Epithelial cell of esophagus (primary cell): ENCODE measurements at places on chromosomes 11 and 22.

- peak; percentile 73 for DNase-seq
Observed at GRCh38 chr22:38305471-38306448, 11.5 kb downstream of the CSNK1E start.

- peak; percentile 72 for DNase-seq
Observed at GRCh38 chr22:23128269-23129108, 13.3 kb downstream of the RSPH14 start.

DNA sequence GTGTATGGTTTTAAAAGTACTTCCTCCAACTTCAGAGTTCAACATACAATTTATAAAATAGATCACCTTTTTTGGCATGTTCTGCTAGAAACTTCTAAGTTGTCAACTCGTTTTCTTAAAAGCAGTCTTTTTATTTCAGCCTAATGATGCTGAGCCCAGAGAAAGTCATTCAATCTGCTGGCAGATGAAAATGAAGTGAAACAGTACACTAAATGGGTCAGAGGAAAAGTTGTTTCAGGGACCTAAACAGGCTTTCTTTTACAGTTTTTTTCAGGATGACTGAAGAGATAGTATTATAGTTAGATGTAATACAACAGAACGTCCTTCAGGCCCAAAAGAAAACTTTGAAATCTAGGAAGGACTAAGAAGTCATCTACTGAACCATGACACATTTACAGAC is 842.7 kb upstream of the CCDC90B start:
- DNase-seq, result no peak

DNA sequence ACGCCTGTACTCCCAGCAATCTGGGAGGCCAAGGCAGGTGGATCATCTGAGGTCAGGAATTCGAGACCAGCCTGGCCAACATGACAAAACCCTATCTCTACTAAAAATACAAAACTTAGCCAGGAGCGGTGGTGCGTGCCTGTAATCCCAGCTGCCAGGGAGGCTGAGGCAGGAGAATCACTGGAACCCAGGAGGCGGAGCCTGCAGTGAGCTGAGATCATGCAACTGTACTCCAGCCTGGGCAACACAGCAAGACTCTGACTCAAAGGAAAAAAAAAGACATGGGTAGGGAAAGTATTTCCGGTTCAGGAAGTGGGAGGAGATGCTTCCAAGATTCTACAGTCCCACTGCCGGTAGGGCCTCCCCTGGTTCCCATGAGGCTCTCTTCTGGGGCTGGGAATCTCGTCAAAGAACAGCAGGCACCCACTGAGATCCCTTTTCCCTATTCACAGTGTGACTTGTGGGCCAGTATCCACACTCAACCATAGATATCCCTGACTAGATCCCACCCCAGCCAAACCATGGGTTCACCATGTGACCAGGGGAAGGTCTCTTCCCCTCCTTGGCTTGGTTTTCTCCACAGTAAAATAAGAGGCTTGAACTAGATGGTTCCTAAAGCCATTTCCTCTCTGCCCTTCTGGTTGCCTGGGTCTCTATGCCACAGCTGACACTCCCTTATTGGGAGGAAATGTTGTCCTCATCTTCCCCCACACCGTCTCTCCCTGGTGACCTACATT is 443.3 kb downstream of the BUD13 start:
- no peak for DNase-seq

DNA sequence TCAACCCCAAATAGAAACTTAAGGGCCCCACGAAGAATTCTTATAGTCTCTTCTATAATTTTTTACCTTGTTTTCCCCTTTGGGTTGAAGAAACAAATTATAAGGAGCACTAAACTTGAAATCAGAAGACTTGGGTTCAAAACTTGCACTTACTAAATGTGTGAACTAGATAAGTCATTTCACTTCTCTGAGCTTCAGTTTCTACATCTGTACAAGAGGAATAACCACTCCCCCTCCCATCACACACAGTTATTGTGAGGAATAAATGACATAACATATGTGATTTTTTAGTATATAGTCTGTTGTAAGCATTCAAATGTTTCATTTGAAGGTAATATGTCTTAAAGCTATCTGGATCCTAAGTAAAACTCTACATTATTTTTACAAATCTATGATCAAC is 78.8 kb downstream of the LIF start:
- DNase-seq, result no peak

DNA sequence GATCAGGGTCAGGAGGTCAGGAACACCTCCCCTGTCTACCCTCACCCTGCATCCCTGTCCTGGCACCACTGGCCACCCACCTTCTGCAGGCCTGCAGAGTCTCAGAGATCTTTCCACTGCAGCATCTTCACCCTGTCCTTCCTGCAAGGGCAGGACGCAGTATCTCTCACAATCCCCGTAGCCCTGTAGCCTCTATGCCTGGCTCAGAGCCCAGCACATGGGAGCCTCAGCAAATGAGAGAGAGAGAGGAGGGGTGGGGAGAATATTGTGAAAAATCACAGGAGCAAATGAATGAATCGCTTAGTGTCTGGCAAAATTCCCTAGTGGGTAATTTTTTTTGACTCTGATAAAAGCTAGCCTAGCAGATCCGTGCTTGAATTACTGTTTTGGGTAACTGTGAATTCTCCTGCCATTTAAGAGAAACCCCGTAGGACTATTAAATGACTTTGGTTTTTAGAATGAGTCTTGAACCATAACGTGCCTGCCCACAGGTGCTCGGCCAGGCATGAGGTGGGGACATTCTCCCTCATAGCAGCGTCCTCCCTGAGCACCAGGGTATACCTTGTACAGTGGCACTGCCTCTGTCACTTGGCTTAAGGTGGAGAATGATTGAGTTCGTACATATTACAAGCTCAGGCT is 91.5 kb downstream of the MORC2 start:
- DNase-seq, result no peak

DNA sequence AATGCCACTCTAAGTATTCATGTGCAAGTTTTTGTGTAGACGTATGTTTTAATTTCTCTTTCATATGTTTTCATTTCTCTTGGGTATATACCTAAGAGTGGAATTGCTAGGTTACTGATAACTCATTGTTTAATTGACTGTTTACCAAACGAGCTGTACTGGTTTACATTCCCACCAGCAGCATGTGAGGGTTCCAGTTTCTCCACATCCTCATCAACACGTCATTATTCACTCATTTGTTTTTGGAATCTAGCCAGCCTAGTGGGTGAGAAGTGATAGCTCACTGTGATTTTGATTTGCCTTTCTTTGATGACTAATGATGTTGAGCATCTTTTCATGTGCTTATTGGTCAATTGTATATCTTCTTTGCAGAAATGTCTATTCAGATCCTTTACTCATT is 4.0 kb downstream of the ANKRD13D start:
- peak; percentile 99 for DNase-seq

- DNase-seq, result no peak
Observed at GRCh38 chr22:45740236-45740635, 68.6 kb downstream of the ATXN10 start.

DNA sequence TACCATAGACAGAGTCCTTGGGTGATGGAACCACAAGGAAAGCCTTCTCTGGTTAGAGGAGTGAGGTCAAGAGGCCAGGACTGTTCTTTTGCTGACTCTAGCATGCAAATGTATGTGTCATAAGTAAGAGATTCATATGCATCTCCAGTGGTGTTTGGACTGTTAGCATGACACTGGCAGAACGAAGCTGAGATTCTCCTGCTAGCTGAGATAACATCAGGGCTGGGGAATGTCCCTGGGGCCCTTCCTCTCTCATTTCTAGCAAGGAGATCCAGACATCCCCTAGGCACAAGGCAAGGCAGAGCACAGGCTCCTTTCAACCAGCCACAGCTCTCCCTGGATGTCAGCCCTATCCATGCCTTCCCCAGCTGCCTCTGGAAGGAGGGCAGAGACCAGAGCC is 711.3 kb downstream of the OPCML start:
- DNase-seq, result no peak
